ENCODE measurements at places on chromosomes 7 and 10. TPM values are rescaled to one million over a fixed set of nuclear protein-coding genes. Genes with fewer than 3 reads are reported as not detected.

Gene TRPV5
- not detected for total RNA-seq

Gene INHBA
- total RNA-seq: 3.8 TPM

Gene OPN1SW
- not detected for total RNA-seq

Gene PDZD7
- 1.2 TPM for total RNA-seq

Gene OGA
- 55.8 TPM for total RNA-seq

Gene CPA4
- 31.7 TPM for total RNA-seq

Gene PON1
- total RNA-seq: not detected

Gene CAMK2B
- not detected for total RNA-seq

Gene RBM20
- 0.28 TPM for total RNA-seq

Gene HECW1
- total RNA-seq: not detected

Gene HOXA4
- total RNA-seq: not detected

Gene GRM3
- total RNA-seq: not detected

Gene PON3
- not detected for total RNA-seq

All from airway epithelial cell (primary cell).